ENCODE measurements at places on chromosomes 12 and 14. TPM values are rescaled to one million over a fixed set of nuclear protein-coding genes. Genes with fewer than 3 reads are reported as not detected.

NPFF gene
- total RNA-seq, result not detected

P2RX4 gene
- 6.4 TPM for total RNA-seq

BDKRB2 gene
- 0.57 TPM for total RNA-seq

JAG2 gene
- 36.7 TPM for total RNA-seq

HSPA2 gene
- total RNA-seq, result 74.9 TPM

KRT73 gene
- not detected for total RNA-seq

TAS2R13 gene
- 1.0 TPM for total RNA-seq

IL31 gene
- not detected for total RNA-seq

MEG3 gene
- total RNA-seq, result 25.4 TPM
